Umbilical cord (tissue), 2 donors: ENCODE measurements at places on chromosomes 1 and 21. TPM values are rescaled to one million over a fixed set of nuclear protein-coding genes. Genes with fewer than 3 reads are reported as not detected.

DNA sequence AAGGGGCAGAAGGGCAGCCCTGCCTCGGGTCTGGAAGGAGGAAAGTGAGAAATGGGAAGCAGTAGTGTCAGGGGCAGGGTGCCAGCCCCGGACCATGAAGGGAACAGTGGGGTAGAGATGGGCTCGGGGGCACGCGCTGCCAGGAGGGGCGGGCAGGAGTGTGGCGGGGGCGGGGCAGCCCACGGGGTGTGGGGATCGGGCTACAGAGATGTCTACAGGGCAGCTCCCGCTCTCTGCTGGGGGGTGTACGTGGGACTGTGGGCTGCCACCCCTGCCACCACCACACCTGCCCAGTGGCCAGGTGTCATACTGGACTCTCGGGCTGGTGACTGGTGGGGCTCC lies 7.4 kb downstream of the ARHGEF16 start:
- no peak for DNase-seq

DNA sequence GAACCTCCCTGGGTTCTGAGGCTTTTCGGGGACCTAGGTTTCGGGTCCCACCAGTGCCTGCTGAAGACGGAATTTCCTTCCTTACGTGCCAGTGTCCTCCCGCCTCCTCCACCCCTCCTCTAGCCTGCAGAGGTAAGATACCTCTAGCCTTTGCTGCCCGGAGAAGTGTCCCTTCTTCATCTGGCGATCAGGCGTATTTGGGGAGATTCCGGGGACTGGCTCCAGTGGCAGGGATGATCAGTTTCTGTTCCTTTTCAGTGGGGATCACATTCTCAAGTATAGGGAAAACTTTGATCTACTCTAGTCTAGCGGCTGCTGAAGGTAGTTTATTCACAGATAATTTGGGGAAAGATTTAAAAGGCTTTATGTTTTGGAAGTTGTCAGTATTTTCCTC lies 674 bp downstream of the CEP350 start:
- DNase-seq, result peak; percentile 22

DNA sequence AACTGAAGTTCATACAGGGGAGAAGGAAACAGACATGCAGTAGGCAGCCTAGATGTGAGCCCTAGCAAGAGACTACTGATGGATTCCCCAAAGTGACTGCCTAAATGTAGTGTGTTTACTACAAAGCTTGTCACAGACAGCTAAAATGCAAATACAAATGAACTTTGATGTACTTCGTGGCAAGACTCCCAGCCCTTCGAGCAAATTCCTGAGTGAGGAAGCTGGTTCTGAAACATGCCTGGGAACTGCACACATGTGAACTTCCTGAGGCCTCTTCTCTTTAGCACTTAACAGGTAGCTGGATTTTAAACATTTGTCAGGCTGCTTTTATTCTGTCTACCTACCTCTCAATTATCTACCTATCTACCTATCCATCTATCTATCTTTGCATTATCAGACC lies 6.7 kb upstream of the IRF2BP2 start:
- DNase-seq, result peak; percentile 57

GRCh38 chr1:172324761-172325160 lies 95.7 kb upstream of the C1orf105 start:
- no peak for DNase-seq

GRCh38 chr1:17498214-17498613 lies 41.3 kb upstream of the ARHGEF10L start:
- no peak for DNase-seq

DNA sequence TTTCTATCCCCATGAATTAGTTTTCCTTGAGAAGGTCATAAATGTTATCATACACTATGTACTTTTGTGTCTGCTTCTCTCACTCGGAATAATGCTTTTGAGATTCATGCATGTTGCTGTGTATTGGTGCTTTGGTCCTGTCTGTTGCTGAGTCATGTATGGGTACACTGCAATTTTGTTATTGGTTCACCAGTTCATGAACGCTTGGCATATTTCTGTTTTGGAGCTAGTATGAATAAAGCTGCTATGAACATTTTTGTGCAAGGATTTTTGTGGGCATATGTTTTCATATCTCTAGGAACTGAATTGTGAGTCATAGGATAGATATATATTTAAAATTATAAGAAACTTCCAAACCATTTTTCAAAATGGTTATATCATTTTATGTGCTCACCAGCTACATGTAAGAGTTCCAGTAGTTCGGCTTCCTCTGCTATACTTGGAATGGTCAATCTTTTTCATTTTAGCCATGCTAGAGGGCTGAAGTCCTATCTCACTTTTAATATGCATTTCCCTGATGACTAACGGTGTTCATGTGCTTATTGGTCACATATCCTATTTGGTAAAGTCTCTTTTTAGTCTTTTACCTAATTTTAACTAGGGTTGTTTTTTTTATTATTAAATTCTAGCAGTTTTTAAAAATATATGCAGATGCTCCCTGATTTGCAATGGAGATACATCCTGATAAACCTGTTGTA lies 38.2 kb downstream of the ETS2 start:
- peak; percentile 70 for DNase-seq

GRCh38 chr21:41954654-41955499 lies 1.1 kb upstream of the C2CD2 start:
- DNase-seq, result no peak

- no peak for DNase-seq
Observed at GRCh38 chr21:36045993-36046392, 14.3 kb downstream of the SETD4 start.

DNA sequence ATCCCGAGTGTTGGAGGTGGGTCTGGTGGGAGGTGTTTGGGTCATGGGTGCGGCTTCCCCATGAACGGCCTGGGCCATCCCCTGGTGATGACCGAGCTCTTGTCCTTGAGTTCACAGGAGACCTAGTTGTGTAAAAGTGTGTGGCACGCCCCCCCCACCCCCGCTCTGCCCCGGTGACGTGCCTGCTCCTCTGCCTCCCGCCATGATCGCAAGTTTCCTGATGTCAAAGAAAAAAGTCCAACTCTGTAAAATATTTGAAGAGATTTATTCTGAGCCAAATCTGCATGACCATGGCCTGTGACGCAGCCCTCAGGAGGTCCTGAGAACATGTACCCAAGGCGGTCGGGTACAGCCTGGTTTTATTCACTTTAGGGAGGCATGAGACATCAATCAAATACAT lies 125.1 kb upstream of the COL6A1 start:
- DNase-seq, result no peak

DNA sequence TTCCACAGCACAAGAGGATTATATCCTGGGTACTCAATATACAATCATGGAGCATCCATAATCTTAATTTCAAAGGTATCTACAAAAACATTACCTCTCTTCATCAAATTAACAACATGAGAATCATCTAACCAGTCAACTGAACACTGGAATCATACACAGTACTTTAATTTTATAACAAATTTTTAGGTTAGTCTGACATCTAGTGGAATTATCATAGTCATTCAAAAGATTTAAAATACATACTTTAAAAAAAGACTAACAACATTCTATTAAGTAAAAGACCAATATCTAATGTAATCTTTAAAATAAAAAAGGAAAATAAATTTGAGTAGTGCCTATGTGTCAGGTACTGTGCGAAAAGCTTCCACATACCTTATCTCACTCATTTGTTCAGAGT lies 16.8 kb upstream of the SH3GLB1 start:
- peak; percentile 29 for DNase-seq

DNA sequence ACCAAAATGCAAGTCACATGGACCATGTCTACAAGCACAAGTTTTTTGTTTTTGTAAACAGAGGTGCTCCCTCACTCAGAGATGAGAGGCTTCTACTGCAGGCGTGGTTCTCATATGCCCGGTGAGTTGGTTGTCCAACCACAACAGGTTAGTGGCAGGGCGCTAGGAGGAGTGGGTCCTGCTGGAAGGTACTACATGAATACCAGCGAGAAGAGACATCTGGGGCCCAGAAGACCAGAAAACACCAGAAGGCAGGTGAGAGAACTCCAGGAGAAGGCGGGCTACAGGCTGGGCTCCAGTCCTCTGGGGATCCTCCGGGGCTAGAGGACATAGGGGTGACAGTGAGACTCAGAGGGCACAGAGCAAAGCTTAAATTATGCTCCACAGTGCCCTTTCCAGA lies 366.5 kb downstream of the MATN1 start:
- no peak for DNase-seq

DNA sequence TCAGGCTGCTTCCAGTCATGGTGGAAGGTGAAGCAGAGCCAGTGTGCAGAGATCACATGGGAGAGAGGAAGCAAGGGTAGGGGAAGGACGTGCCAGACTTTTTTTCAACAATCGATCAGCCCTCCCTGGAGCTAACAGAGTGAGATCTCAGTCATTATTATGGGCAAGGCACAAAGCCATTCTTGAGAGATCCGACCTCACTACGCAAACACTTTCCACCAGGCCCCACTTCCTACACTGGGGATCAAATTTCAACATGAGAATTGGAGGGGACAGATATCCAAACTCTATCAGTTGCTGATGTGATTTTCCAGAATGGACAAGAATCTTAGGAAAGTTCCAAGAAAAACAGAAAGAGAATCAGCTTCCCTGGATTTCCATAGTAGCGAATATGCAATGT lies 60.5 kb downstream of the BACE2 start:
- DNase-seq, result no peak

GRCh38 chr1:202238914-202239313 lies 45.3 kb downstream of the LGR6 start:
- DNase-seq, result no peak

DNA sequence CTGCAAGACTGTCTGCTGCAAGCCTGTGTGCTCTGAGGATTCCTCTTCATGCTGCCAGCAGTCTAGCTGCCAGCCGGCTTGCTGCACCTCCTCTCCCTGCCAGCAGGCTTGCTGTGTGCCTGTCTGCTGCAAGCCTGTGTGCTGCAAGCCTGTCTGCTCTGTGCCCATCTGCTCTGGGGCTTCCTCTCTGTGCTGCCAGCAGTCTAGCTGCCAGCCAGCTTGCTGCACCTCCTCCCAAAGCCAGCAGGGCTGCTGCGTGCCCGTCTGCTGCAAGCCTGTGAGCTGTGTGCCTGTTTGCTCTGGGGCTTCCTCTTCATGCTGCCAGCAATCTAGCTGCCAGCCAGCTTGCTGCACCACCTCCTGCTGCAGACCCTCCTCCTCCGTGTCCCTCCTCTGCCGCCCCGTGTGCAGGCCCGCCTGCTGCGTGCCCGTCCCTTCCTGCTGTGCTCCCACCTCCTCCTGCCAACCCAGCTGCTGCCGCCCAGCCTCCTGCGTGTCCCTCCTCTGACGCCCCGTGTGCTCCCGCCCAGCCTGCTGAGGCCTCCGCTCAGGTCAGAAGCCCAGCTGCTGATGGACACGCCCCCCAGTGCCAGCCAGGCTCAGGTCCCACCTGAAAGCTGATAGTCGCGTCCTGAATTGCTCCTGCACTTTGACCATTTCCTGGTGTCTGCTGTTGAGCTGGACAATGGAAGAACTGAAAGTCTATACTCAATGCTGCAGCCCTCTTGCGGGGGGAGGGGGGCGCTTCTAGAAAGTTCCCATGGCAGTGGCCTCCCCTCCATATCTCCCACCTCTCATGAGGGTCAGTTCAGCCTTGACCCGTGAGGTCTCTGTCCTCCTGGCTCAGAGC lies 1.2 kb downstream of the KRTAP10-4 start:
- DNase-seq, result no peak

DNA sequence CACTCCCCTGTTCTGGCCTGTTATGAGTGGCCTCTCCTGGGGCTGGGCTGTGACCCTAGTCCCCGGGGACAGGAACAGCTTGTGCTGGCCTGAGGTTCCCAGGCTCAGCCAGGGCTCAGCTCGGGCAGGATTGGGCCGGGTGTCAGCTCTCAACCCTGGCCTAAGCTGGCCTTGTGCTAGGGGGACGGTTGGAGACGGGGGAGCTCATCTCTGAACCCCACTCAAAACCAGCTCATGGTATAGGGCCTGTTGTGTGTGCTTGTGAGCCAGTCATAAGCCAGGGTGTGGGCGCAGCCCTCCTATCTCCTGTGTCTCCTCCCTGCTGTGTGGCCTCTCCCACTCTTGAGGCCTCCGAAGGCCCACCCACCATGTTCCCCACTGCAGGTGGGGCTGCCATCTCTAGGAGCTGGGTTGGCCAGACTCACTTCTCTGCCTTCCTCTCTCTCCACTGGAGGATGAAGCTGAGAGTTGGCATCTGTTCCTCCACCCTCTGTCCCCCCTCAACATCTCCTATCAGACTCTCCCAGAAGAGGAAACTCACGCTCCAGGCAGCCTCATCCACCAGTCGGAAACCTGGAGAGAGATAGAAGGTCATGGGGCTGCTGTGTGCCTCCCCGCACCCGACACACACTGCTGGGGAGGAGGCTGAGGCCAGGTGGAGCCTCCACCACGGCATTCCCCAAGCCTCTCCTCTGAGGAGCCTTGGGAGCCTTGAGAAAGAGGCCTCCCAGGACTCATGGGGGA lies 1.4 kb downstream of the PEAR1 start:
- DNase-seq, result peak; percentile 84

DNA sequence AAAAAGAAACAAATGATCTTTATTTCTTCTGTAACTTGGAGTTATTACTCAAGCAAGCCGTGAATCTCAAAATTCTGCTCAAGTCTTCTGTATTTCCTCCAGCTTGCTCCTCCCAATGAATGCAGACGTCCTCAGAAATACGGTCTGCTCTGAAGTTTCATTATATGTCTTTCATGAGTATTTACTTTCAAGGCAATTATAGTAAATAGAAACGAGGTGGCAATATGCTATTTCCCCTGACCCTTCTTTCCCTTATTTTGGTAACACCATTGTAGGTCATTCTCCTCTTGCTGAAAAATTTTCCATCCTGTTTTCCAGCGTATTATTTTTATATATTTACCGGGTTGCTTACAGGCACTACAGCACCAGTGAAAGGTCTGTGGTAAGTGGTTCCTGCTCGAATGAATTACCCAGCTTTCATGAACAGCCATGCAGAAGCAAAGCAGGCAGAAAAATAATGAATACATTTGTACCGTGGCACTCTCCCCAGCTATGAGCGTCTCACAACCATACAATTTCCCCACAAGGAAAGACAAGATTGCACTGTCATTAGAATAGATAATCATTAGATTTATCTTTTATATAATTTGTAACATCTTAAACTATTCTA lies 350.9 kb upstream of the PKN2 start:
- no peak for DNase-seq

DNA sequence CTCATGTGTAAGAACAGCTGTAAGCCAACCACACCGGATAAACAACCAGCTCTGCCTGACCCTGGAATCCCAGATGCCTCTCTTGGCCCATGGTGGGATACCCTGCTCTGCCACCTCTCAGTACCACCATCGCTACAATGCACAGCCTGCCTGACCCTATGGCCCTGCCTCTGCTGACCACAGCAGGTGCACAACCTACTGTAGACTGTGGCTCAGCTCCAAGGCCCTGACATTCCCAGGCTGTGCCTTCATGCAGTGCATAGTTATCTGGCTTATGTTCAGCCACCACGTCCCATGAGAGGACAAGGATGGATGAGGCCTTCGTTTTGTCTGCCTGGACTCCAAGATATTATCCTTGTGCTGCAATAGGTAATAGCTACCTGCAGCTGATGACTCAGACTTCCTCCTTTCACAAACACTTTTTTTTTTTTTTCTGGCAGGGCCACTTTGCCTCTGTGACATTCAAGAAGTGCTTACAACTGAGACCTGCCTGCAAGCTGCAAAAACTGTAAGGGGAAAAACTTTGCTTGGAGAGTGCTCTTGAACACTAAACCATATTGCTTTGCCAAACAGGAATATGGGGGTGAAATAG lies 177.7 kb downstream of the URB2 start:
- DNase-seq, result no peak

- DNase-seq, result no peak
Observed at GRCh38 chr1:106325600-106325999, 730.9 kb upstream of the PRMT6 start.

Gene BSND
- total RNA-seq, result 0.24 TPM

Gene TRIM17
- total RNA-seq, result not detected

Gene AMPD1
- not detected for total RNA-seq

Gene KIAA0040
- total RNA-seq, result 6.3 TPM

Gene ERRFI1
- total RNA-seq, result 81.6 TPM

Gene LPAR3
- 3.9 TPM for total RNA-seq

Gene TNFRSF9
- total RNA-seq, result 1.2 TPM

Gene PDE9A
- total RNA-seq, result 2.9 TPM

Gene MRPL9
- total RNA-seq, result 40.0 TPM

Gene EVA1C
- total RNA-seq, result 7.5 TPM
